ENCODE measurements at places on chromosomes 13 and 19.

DNA sequence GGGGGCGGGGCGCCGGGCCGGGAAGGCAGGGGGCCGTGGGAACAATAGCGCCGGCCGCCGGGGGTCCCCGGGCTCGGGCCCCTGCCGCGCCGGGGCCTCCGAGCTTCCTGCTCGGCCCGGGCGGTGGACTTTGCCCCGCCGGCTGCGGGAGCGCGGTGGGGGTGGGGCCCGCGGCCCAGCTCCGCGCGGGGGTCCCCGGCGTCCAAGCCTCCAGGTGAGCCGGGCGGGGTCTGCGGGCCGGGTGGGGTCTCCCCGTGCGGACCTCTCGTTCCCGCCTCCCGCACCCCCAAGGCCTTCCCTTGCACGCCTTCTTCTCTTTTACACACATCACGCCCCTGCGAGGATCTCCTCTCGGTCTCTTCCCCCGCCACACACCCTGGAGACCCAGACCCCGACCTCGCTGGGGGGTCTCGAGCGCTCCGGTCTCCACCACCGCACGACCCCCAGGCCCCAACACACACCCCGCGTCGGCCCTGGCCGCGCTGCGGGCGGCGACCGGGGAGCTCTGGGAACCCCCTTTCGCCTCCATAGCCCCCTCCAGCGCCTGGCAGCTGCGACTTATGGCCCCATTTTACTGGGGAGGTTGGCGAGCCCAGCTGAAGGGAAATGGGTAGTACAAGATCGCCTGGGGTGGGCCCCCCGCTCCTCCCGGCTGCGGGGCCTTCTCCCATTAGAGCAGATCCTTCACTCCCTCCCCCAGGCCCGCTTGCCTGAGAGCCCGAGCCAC is 711 bp downstream of the CAMSAP3 start:
- DNase-seq = no peak

DNA sequence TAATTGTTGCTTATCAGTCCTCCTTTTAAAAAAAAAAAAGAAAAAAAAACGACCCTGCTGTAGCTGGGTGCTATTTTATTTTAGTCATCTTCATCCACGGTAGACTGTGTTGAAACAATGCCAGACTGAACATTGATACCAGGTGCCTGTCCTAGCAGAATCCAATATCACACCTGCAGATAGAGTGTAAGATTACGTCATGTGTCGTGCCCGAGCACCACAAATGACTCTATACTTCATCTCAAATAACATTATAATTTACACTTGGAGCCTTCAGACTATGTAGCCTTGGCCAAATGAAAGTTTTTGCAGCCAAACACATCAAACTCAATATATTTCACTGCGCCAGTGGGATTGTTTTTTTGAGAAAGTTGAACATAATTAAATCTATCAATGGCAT is 410.6 kb downstream of the FGF9 start:
- DNase-seq = no peak

DNA sequence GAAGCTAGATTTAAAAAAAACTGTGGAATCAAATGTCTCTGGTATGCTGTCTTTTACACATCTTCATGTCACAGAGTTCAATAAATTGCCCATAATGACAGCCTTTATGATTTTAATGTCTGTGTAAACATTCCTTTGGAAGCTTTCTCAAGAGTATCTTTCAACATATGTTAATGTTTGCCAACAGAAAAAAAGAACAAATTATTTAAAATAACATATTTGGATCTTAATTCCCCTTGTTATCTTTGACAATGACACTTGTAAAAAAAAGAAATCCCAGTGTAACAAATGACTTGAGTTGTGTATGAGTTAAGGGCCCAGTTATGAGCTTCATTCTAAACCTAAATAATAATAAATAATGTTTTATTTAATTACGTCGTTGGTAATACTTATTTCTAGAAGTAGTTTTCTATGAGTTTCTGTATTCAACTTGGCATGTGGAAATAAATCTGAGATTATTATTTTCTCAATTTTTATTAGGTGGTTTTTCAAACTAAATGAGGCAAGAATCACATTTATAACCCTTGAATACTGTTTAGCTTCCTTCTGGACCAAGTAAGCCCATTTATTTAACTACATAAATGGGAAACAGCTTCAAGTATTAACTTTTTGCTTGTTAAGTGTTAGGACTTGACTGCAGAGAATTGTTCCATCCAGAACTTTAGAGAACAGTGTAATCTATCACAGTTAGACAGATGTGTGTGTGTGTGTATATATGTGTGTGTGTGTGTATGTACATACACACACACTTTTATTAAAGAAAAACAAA is 182.1 kb downstream of the POSTN start:
- no peak for DNase-seq

DNA sequence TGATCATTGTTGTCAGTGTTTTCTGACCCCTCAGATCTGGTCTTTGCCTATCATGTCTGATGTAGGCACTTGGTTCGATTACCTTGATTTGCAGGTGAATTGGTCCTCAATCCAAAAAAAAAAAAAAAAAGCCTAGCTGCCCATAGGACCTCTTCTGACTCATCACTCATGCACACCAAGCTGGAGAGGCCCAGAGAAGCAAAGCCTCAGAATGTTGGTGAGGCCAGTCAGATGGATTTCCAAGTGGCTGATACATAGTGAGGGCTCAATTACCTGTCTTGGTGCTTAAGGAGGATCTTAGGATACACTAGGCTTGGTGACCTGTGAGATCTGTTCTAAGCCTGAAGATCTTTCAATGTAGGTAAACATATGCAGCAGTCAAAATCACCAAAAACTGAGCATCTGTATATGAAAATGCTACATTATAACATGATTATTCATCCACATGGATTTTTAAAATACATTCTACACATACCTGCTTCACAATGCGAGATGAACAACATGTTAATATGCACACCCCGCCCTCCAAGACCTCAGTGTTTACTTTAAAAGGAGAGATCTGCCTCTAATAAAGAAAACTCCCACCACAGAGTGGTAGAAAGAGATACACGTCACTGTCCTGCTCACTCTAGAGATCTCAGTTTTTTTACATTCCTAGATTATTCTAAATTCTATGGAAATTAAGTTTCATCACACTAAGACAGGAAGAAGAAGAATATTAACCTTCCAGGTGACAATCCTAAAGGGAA is 79.9 kb upstream of the RAP2A start:
- no peak for DNase-seq

DNA sequence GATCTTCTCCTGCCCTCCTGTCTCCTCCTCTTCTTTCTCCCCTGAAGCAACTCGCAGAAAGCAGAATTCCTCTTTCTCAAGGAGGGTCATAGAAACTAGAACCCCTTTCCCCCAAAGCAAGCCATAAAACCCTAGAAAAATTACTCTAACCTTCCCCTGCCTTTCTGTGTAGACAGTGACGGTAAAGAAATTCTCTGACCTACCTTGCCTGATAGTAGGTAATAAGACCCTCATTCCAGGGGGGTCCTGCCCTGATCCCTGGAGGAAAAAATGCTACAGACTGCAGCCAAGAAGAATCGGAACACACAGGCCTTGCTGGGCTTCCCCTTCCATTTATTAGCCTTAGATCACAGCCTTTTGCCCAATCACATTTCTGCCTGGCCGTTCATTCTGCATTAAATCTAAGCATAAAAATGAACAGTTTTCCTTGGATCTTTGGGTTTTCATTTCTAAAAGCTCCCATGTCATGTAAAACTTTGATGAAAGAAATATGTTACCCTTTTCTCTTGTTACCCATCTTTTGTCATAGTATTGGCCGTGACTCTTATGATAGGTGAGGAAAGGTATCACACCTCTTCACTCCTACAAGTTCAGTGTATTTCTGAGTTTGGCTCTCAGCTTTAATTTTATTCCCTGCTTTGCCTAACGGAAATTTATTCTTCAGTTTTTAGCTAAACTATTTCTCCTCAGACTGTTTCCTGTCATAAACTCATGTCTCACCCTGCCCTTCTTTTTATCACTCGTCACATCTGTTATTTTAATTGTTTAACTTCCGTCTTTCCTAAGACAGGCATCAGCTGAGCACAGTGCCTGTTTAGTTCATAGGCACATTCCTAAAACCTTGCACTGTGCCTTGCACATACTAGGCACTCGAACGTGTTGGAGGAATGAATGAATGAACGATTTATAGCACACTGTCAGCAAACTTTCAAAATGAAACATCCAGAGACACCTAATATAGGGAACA is 20.4 kb upstream of the CPB2 start:
- DNase-seq = no peak

DNA sequence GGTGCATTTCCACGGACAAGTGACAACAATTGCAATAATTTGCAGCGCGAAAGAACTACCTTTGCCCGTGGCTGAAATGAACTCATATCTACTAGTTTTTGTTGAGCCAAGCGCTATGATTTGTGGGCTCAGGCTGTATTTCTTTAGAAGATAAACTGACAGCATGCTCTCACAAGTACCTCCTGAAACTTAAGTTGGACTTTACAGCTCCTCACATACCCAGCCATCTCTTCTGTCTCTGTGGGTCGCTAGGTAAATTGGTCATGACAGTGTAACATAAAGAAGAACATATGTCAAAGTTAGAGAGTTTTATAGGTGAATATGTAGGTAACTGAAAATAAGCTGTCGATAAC is 839 bp downstream of the COG6 start:
- DNase-seq = no peak

DNA sequence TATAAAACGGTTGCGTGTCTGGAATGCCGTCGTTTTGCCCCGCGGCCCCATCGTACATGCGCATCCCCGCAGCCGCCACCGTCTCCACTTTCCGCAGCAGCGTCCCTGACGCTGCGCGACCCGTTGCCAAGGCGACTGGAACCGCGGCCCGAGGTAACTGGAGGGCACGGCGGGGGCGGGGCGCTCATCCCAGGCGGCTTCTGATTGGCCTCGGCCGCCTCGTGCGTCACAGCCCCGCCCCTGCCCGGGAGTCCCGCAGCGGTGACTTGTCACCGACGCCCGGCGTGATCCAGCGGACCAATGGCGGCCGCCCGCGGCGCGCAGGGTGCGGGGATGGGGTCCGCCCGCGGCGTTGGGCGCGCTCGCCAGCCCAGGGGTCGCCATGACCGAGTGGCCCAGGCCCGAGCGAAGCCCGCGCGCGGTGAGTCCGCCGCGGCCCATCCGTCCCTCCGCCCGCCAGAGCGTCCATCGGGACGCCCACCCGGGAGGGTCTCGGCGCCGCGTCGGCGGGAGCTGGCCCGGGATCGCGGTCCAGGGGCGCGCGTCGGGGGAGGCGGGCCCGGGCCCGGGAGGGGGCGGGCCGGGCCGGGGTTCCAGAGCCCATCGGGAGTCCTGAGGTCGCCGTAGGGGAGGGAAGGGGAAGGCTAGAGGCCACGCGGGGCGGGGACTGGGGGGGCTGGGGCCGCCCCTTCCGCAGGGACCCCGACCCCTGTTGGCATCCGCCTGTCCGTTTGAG is at the start of gene ZSCAN1:
TSS of gene ZSCAN1 (plus strand) at position 285 of the 736 bp plus-strand sequence. CDS start 3,812 bp downstream, outside the sequence.
- peak; percentile 6 for DNase-seq

DNA sequence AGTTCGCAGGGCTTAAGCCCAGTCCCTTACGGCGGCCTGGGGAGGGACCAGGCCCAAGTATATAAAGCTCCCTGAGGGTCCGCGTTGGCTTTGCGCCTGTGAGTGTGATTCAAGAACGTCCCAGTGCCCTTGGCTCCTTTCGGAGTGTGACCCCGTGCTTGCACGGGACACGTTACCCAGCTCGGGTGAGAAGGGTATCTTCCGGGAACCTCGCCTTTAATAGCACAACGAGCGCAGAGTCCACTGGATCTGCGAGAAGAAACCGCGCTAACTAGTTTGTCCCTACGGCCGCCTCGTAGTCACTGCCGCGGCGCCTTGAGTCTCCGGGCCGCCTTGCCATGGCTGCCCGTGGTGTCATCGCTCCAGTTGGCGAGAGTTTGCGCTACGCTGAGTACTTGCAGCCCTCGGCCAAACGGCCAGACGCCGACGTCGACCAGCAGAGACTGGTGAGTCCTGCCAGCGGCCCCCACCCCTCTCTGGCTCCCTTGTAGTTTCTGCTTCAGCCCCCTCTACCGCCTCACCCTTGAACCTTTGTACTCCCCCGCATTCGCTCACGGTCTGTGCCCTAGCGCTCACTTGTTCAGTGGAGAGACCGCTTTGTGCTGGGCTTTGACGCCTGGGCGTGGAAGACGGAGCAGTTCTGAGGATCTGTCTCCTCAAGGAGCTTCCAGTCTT is at the start of gene DNAJC15:
TSS of gene DNAJC15 (plus strand) at position 298 of the 675 bp plus-strand sequence. CDS start at position 339, 41 bp downstream.
- DNase-seq = peak; percentile 69

DNA sequence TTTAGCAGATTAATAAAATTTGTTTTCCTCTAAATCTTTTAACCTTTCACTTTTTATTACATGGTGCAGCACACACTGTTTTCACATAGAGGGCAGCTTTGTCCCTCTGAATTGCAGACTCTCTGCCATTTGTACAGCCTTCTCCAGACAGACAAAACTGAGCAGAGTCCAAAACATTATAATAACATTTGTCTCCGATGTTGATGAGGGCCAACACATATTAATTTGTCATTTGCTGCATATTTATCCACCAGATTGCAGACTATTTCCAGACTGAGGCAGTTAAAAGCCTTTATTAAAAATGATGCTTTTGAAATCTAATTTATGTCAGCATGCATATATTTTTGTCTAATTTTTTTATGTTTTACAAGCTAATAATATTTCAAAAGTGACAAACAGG is 1251.9 kb upstream of the SLC10A2 start:
- no peak for DNase-seq

DNA sequence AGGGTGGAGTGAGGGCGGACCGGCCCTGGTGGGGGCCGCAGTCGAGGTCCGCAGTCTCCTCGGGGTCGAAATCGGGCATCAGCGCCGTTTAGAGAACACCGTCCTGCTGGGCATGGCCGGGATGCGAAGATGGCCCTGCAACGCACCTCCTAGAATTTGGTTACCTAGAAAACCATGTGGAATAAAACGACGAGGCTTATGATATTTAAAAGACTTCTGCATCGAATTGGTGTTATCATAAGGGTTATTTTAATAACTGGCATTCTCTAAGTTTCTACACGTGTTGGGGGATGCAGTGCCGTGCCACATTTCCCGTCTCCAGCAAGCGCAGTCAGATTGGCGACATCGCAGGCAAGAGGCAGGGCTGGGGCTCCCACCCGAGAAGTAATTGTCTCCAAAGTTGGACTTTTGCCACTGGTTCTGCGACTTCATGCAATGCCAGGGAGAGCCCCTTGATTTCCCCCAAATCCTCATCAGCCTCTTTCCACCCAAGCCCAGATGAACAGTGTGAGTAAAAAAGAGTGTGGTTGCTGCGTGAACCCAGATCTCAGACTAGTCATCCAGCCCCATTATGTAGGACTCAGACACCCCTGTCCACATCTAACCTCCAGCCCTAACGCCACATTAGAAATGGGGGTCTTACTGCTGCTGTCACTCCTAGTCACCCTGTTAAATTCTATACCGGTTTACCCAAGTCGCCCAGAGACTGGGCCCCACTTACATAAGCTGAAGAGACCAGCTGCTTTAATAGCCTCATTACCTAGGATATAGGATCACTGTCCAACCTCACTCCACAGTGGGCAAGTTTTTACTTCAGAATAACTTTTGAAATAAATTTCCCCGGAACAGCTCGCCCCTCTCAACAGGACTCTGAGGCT is 571 bp upstream of the DHRS12 start:
- DNase-seq = peak; percentile 76
